ENCODE measurements at places on chromosomes 6 and 20.
A peak's percentile ranks its signal among the peaks of the same experiment; 100 is the strongest.

GRCh38 chr20:25238319-25239037 is 9.4 kb upstream of the PYGB start:
- DNase-seq = no peak

- DNase-seq = no peak
Measured at GRCh38 chr6:136795996-136796395, 3.7 kb upstream of the MAP3K5 start.

GRCh38 chr20:36399969-36400545 is 93.9 kb downstream of the DLGAP4 start:
- no peak for DNase-seq

- no peak for DNase-seq
Measured at GRCh38 chr6:143400258-143401067, 50.0 kb downstream of the ADAT2 start.

GRCh38 chr6:48134246-48134645 is 23.2 kb upstream of the PTCHD4 start:
- DNase-seq = no peak

GRCh38 chr6:154039231-154039842 is at the start of gene OPRM1:
Gene OPRM1, plus strand, starts transcription at chr6:154039240. Its CDS starts 305 bp downstream, at chr6:154039545.
- DNase-seq = no peak

DNA sequence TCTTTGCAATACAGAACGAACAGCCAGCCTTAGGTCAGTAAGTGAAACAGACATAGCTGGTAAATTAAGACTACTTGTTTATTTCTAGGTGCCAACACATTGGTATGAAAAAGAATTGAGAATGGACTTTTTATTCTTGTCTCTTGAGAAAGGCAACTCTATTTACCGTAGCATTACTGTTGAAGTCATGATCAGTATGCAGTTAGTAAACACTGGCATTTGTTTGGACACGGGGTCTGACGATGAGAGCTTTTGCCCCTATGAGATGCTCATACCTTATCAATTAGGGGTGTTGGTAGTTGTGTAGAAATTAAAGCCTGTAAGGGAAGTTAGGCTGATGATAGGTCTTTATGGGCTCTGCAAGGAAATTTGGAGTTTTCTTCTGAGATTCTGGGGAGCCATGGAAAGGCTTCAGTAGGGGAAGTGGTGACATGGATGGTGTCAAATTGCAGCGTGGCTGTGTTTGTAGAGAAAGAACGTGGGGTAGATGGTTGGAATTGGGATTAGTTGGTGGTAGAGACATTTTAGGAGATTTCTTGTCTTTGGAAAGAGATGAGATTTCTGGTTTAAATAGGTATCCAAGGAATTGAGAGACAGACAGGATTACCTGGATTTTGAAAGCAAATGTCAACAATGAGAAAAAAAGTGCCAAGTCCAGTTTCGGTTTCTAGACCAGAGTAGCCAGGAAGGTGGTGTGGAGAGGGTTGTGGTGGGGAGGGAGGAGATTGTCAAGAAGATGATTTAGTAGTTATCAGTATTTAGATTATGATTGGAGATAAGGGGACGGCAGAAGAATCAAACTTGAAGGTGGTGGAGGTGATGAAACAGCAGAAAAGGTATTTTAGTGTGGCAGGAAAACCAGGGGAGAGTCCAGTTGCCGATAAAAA is 116.6 kb downstream of the JARID2 start:
- no peak for DNase-seq

DNA sequence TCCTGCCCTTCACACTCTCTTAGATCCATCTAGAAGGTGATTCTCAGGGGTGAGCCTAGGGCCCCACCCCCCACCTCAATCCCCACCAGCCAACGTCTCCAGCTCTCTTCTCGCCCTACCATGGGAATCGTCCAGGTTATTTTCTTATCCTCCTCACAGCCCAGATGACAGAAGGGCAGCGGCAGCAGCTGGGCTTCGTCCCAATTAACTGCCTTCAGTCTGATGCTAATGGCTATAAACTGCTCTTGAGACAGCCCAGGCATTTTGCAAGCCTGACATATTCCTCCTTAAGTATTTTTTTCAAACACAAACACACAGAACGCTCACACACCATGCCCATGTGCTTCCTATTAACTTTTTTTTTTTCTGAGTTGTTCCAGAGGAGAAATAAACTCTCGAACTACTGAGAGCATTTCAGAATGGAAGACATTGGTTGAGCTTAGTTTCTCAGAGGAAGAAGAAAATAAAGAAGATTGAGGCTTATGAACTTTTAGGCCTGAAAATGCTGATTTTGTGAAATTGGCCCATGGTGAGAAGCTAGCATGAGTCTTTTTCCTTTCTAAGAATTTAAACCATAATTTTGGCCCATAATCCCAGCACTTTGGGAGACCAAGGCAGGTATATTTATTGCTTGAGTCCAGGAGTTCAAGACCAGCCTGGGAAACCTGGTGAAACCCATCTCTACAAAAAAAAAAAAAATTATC is 124.6 kb downstream of the EYA2 start:
- peak; percentile 77 for DNase-seq

- DNase-seq = peak; percentile 79
Measured at GRCh38 chr6:28349892-28350737, at the start of gene ZKSCAN3. Gene ZKSCAN3, plus strand, starts transcription at chr6:28349947. Its CDS starts 9,640 bp downstream, at chr6:28359587.

- peak; percentile 83 for DNase-seq
Measured at GRCh38 chr6:167690931-167691330, 135.8 kb upstream of the AFDN start.

- DNase-seq = no peak
Measured at GRCh38 chr20:10603971-10604864, 69.6 kb downstream of the JAG1 start.

GRCh38 chr6:134165561-134166201 is 113.3 kb upstream of the SLC2A12 start:
- DNase-seq = no peak

DNA sequence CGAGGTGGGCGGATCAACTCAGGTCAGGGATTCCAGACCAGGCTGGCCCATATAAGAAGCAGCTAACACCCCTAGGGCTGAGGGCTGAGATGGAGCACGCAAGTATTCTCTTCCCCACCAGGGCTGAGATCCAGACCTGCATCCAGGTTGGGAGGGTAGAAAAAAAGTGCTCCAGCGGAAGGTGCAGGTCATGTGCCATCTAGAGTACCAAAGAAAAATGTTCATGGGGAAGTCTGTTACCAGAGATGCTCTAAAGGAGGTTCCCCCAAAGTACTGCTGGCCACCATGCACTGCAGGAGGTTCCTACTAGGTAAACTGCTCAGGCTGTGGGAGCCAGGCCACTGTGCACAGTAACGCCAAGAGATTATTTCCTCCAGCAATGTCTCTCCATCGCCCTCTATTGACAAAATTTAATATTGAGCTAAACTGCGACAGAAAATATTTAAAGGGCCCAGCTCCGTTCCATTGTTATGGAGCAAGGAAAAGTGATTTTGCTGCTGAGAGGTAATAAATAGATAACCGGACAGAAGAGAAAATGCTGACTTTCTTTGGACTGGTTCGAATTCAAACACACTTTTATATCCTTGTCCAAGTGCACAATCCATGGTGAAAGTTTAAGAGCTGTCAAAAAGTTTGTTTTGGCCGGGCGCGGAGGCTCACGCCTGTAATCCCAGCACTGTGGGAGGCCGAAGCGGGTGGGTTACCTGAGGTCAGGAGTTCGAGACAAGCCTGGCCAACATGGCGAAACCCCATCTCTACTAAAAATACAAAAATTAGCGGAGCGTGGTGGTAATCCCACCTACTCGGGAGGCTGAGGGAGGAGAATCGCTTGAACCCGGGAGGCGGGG is 159.9 kb downstream of the OR2B2 start:
- DNase-seq = peak; percentile 55

- DNase-seq = no peak
Measured at GRCh38 chr6:137240168-137240567, 21.0 kb upstream of the IFNGR1 start.

All from NCI-H2171 (cell line).